ENCODE measurements at places on chromosomes 3 and 15.
A peak's percentile ranks its signal among the peaks of the same experiment; 100 is the strongest.

GRCh38 chr15:83365370-83365938 lies 81.0 kb upstream of the BNC1 start:
- peak; percentile 63 for DNase-seq

- DNase-seq, result peak; percentile 76
Measured at GRCh38 chr3:126522363-126522788, 1.6 kb upstream of the CHST13 start.

DNA sequence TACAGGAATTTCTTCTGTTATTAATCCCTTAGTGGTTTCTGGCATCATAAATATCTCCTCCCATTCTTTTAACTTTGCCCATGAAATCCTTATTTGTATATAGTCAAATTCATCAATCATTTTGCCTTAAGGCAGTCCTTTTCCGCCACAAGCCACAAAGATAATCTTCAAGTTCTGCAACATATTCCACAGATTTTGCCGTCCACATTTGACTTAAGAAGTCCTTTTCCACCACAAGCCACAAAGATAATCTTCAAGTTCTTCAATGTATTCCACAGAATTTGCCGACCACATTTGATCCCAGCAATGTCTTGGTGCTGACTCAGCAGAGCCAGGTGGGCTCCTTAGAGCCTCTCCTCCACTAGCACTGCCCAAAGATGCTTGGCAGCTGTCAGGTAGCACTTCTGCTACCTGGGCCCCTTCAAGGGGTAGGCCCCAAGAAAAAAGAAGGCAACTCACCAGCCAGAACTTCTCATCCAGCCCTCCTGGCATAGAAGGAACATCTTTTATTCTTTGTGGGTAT lies 35.0 kb downstream of the SEC22C start:
- no peak for DNase-seq

DNA sequence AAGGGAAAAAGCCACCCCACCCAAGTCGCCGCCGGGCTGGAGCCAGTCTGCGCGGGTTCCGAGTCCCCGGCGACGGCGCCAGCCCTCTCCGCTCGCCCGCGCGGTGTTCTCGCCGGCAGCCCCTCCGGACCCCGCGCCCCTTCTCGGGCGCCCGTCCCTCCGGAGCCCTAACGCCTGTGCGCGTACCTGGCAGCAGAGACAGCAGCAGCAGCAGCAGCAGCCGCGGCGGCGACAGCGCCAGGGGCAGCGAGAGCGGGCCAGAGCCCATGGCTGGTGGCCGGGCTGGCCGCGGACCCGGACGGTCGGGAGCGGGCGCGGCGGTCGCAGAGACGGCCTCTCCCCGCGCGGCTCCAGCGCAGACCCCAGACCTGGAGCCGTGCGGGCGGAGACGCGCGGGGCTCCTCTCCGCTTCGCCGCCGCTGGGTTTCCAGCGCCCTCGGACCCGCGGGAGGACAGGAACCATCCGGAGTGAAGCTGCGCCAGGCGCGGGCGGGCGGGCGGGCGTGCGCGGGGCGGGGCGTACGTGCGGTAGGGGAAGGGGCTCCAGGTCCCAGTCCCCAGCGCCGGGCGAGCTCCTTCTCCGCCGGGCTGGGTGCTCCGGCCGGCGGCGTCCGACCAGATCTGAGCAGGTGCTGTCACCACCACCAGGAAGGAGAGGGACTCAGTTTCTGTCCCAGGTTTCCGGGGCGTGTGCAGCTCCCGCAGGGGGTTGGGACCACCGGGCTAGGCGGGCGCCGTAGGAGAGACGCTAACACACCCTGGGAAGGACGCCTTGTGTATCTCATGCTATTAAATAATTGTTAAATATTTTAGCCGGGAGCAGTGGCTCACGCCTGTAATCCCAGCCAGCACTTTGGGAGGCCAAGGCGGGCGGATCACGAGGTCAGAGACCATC lies at the start of gene CHRNA3:
TSS of gene CHRNA3 (minus strand) at position 470 of the 895 bp plus-strand sequence. CDS start at position 268, 202 bp downstream.
- DNase-seq, result no peak

- DNase-seq, result no peak
Measured at GRCh38 chr15:42077689-42078088, 16.7 kb downstream of the PLA2G4D start.

GRCh38 chr3:178982137-178982536 lies 89.5 kb downstream of the ZMAT3 start:
- no peak for DNase-seq

- no peak for DNase-seq
Measured at GRCh38 chr3:112980080-112980479, 5.2 kb upstream of the CD200R1 start.

GRCh38 chr3:44874308-44874707 lies at the start of gene TGM4:
Gene TGM4, plus strand, starts transcription at chr3:44874608. Its CDS starts 71 bp downstream, at chr3:44874679.
- DNase-seq, result no peak

DNA sequence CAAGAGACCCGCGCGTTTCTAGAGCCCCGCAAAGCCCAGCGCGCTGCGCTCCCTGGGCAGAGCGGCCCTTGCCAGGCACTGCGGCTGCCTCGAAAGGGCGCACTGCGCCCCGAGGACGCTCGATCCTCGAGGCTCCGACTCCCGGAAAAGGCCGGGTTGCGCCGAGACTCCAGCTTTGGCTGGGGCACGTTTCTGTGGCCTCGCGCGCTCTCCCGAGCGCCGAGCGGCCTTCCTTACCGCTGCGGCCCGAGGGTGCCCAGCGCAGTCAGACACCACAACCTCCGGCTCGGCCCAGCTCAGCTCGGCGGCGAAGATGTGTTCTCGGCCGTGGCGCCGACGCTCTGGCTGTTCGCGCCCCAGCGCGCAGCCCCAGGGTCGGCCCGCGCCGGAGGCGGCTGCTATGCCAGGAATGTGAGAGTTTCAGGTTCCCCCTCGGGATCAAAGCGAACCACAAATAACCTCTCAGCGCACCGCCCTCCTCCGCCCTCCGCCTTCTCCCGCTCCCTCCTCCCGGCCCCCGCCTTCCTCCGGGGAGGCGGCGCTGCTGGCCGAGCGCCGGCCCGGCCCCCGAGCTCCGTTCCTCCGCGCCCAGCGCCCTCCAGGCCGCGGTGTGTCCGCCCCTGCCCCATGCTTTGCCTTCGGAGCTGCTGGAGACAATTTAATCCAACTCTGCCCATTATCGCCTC lies at the start of gene AMOTL2:
TSS of gene AMOTL2 (minus strand) at position 343 of the 686 bp plus-strand sequence. CDS start 3,014 bp downstream, outside the sequence.
- DNase-seq, result peak; percentile 91

DNA sequence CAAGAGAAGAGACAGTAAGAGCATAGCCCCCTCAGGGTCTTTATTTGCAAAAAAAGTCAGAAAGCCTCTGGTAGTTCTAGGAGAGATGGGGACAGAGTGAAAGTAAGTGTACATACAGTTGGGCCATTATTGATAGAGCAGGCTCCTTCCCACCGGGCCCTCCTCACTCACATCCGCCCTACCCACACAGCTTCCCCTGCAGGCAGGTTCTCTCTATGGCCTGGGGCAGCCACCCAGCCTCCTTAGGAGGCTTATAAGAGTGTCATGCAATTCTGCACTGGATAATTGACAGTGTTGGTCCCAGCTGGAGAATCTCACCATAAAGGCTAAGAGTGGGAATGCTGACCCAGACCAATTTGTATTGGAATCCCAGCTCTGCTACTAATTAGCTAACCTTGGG lies 49.5 kb downstream of the SLC30A4 start:
- DNase-seq, result no peak

Measured in HTR-8/SVneo (cell line).